ENCODE measurements at places on chromosomes 13 and 19. TPM values are rescaled to one million over a fixed set of nuclear protein-coding genes. Genes with fewer than 3 reads are reported as not detected.

The ATXN8OS gene
- total RNA-seq: not detected

The ZNF180 gene
- 11.1 TPM for total RNA-seq

The GAPDHS gene
- not detected for total RNA-seq

DNA sequence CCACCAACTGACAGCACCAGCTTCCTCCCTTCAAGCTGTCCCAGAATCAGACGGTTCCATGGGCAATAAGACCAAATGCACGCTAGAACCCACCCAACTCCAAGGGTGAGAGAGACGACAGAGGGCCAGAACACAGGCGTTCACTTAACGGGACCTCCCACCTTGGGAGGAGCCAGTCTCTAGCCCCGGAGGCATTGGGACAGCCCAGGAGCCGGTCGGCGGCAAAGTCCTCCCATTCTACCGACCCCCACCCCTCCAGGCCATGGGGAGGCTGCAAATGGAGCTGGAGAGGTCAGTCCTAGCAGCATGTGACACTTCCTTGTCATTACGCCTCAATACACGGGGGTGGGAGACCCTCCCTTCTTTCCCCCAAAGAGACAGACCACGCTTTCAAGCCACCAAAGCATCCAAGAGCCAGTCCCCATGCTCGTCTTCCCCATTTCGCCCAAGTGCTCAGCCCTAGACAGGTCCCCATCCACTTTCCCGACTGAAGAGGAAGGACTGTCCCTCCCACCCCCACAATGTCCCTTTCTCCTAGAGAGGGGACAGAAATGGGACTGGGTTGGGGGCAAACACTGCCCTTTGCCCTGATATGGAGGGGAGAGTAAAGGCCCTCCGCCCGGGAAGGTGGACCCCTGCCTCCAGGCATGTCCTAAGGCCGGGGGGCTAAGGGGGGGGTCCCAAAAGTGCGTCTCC is 964 bp downstream of the KHSRP start:
- peak; percentile 33 for DNase-seq

GRCh38 chr19:5567970-5568407 is 236 bp upstream of the TINCR start:
- no peak for DNase-seq

The KCNK6 gene
- total RNA-seq: 27.8 TPM

- DNase-seq: peak; percentile 4
Observed at GRCh38 chr13:20525144-20525600, 485 bp downstream of the CRYL1 start.

The LGI4 gene
- not detected for total RNA-seq

GRCh38 chr19:41921577-41922576 is 6.4 kb downstream of the ERFL start:
- DNase-seq: no peak

GRCh38 chr19:49110567-49110966 is 3.6 kb upstream of the LIN7B start:
- no peak for DNase-seq

DNA sequence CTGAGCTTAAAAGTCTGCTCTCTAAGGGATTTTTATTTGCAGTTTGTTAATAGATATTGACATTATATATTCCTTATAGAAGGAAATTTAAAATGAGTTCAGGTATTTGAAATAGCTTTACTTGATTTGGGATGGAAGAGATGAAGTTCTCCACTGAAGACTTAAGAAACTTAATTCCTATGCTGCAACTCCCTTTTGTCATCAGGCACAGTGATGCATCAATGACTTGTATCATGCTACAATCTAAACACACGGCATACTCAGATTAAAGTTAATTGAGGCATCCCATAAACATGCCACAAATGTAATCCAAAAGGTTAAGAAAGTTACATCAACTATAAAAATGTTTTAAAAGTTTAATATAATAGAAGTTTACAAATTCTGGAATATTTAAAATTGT is 109.0 kb downstream of the STARD13 start:
- DNase-seq: no peak

GRCh38 chr19:2648528-2648937 is 54.0 kb downstream of the GNG7 start:
- DNase-seq: peak; percentile 54

DNA sequence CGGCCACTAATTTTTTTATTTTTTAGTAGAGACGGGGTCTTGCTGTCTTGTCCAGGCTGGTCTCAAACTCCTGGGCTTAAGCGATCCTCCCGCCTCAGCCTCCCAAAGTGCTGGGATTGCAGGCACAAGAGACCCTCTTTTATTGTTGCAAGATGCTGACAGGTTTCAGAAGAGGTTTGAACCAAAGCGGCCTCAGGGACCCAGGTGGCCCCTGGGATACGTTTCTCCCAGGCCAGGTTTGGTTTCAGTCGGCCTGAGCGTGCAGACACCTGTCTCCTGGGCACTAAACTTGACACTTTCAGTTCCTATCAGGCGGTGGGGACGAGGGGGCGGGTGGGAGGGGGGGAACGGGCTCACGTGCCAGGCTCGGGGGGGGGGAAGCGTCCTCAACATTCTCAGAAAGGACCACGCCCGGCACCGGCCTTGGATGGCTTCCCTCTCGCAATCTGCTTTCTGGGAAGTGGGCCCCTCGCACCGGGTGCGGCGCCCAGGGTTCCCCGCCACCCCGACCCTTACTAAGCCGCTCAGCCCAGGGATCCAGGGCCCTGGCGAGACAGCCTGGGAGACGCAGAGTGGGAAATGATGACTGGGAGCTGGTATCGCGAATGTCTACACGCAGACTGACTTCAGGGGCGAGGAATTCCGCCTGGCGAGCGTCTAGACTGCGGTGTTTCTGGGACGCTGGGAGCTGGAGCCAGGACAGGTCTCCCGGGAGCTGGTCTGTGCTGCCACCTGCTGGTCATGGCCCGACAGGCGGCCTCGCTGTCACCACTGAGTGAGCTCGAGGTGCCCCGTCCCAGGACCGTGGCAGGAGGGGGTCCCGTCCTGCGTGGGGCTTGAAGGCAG is 91.6 kb downstream of the GNG7 start:
- DNase-seq: peak; percentile 73

- no peak for DNase-seq
Observed at GRCh38 chr13:102472650-102473049, 70.8 kb upstream of the FGF14 start.

- no peak for DNase-seq
Observed at GRCh38 chr13:26017932-26018665, 33.7 kb downstream of the SHISA2 start.

GRCh38 chr19:50020481-50020880 is 4.7 kb downstream of the VRK3 start:
- DNase-seq: no peak

The PRODH2 gene
- not detected for total RNA-seq

The DNAJC15 gene
- 4.2 TPM for total RNA-seq

GRCh38 chr19:32168606-32169005 is 176.8 kb upstream of the ZNF507 start:
- no peak for DNase-seq

- DNase-seq: no peak
Observed at GRCh38 chr13:76762721-76763120, 123.5 kb downstream of the KCTD12 start.

The TLE6 gene
- not detected for total RNA-seq

DNA sequence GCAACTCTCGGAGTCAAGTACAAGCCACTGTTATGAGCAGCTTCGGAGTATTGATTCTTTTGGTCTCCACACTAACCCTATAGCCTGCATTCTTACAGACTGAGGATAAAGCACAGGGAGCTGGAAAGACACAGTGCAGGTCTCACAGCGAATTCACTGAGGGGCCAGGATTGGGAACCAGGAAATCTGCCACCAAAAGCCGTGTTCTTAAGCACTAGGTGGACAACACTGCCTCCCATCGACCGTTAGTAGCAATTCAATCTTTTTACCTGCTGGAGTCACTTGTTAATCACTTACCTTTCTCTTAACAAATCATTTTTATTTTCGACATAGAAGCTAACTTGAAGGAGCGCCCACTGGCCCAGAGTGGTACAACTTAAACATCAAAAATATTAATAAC is 6.3 kb downstream of the PMIS2 start:
- DNase-seq: peak; percentile 56

DNA sequence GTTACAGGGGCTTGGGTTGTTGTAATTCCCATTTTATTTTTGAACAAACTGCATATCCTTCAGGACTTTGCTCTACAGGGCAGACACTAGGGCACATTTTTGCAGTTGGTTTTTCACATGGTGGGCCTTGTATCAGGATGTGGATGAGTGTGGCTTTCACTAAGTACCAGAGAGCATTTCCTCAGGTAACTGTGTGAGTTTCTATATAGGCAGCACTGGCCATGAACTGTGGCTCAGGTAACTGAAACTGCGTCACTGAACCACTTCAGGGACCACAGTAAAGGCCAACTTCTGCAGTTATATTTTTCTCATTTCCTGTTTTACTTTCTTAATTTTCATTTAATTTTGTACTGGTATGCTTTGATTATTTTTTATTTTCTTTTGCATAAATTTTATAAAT is 166.5 kb downstream of the ZNF486 start:
- DNase-seq: no peak

DNA sequence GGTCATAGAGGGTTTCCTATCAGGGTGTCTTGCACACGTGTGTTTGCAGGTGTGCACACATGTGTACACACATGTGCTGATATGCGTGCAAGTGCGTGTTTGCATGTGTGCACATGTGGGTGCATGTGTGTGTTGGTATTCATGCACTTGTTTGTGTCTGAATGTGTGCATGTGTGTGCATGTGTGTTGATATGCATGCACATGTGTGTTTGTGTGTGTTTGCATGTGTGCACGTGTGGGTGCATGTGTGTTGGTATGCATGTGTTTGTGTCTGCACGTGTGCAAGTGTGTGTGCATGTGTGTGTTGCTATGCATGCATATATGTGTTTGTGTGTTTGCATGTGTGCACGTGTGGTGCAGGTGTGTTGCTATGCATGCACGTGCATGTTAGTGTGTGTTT is 150.5 kb downstream of the SOX1 start:
- DNase-seq: no peak

- DNase-seq: no peak
Observed at GRCh38 chr19:5062195-5062594, 93.3 kb downstream of the KDM4B start.

DNA sequence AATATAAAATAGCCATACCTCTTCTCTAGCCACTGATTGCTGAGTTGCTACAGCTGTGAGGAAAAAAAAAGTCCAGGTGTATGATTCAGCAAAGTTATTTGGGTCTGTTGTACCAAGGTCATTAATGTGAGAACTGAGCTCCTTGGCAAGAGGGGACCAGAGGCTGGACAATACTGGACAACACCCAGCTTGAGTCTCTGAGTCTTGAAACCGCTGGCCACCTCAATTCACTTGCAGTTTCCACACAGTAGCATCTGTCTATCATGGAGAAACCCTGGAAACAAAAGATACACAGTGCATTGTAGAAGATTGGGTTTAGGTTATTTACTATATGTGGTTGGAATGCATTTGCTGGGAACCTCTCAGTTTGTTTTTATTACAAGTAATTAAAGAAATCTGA is 60.4 kb downstream of the WDFY2 start:
- DNase-seq: peak; percentile 34

DNA sequence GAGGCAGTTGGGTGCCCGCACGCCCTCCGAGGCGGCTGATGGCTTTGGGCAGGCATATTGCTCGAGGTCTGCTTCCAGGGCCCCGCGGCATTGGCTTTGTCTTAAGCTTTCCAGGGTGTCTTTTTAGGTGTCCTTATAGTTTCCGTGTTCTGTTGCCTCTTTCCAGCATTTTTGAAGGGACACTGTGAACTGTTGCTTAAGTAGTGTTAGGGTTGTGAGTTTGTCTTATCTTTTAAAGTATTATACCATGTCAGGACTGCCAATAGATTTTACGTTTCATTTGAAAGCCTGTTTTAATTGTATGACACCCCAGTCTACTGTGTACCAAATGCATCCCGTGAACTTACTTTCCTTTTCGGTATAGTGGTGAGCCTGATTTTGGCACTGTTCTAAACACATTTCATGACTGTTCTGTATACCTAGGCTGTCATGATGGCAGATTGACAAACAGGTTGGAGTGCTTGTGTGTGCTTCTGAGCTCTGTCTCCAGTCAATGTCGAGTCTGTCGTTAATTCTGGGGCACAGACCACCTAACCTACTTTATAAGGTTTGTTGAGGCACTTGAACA is 656 bp downstream of the PCCA start:
- DNase-seq: peak; percentile 45

The TUBA3C gene
- total RNA-seq: not detected

DNA sequence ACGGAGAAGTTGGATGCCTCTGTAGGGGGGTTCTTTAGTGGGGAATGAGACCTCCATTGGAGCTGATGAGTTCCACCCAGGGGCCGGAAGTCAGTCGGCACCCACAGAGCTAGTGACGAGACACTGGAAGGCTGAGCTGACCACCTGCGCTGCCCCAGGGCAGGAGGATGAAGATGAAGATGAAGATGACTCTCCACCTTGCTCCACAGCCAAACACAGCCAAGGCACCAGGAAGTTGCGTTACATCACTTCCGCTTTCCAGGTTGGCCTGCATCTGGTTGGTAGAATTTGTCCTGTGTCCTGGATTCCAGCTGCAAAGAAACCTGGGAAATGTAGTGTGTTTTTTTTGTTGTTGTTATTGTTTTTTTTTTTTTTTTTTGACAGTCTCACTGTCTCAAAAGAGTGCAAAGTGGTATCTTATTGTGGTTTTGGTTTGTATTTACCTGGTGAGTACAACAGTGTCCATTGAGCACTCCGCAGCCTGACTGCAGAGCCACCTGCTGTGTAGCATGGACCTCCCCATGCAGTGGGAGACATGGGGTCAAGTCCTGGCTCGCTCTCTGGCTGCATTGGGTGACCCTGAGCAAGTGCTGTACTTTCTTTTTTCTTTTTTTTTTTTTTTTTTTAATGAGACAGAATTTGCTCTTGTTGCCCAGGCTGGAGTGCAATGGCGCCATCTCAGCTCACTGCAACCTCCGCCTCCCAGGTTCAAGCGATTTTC is 1.9 kb downstream of the TBC1D17 start:
- no peak for DNase-seq

The UBE2L5 gene
- total RNA-seq: not detected

The CACNG6 gene
- total RNA-seq: not detected

The KLF1 gene
- total RNA-seq: not detected

The ZNF285 gene
- total RNA-seq: 2.2 TPM
